ENCODE measurements at places on chromosomes 12 and 14.

- peak; percentile 65 for DNase-seq
Observed at GRCh38 chr14:68785534-68786490, 7.1 kb downstream of the ZFP36L1 start.

- no peak for DNase-seq
Observed at GRCh38 chr12:130619385-130620001, 96.6 kb downstream of the RIMBP2 start.

- no peak for DNase-seq
Observed at GRCh38 chr12:10717410-10717809, 5.7 kb downstream of the YBX3 start.

GRCh38 chr12:128381946-128382345 lies 115.0 kb downstream of the TMEM132C start:
- no peak for DNase-seq

DNA sequence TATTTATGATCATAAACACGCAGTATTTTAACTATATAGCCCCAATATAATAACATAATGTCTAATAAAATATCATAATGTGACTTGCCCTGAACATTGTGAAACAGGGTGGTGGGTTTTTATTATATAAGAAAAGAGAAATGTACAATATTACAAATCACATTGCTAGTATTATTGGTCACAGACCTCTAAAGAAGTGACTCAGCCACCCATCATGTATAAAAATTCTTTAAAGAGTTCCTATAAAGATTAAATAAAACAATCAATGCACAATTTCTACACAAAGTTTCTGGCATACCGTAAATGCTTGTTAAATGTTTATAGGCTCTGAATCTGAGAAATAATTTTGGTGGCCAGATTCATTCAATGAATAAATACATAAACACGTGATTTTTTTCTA lies 28.9 kb downstream of the ABCC9 start:
- DNase-seq, result no peak

DNA sequence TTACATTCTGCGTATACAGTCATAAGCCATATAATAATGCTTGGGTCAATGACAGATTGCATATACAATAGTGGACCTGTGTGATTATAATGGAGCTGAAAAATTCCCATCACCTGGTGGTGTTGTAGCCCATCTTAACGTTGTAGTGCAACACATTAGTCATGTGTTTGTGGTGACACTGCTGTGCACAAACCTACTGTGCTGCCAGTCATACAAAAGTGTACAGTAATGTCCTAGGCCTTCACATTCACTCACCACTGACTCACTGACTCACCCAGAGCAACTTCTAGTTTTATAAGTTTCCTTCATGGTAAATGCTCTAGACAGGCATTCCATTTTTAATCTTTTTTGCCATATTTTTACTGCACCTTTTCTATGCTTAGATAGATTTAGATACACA lies 194.8 kb upstream of the SEL1L start:
- no peak for DNase-seq

DNA sequence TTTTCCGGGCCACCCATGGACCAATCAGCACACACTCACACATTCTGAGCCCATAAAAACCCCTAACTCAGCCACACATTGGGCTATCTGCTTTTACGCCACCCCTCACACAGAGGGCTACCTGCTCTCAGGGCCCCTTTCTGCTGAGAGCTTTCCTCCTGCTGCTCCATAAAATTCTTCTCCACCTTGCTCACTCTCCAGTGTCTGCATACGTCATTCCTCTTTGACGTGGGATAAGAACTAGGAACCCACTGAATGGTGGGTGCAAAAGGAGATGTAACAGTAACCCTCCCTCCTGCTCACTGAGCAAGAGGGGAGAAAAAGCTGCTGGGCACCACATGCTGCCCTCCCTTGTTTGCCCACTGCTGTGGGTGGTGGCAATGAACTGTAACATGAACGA lies 596.7 kb upstream of the TMEM132C start:
- no peak for DNase-seq

DNA sequence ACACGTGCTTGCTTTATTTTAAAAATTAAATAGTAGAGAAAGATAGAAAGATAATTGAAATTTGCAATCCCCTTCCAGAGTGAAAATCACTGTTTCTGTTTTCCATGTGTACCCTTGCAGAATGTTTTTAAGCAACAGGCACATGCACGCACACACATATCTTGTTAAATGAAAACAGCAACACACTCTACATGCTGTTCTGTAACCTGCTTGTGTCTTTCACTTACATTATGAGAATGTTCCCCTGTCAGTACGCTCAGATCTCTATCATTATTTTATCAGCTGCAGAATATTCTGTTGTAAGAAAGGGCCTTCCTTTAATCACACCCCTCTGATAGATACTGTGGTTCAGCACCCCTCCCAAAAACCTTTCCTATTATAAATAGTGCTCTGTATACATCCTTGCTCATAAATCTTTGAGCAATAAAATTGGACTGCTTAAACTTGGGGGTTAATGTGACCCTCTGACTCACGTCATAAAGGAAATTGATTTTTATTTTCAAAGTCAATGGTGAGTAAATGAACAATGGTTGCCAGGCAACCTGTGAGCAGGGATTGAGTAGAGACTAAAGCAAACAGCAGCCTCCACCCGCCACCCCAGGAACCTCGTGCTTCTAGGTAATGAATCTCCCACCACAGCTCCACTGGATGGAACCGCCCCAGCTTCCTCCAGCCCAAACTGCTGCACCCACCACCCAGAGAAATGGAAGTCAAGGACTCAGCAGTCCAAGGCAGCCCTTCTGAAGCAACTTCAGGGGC lies 31.9 kb upstream of the CHGA start:
- DNase-seq, result peak; percentile 29

Measured in CD4-positive, alpha-beta T cell treated with Interleukin-2 at 100 ng/mL for 4 hours (primary cell).